ENCODE measurements at places on chromosomes 5 and 9.
A peak's percentile ranks its signal among the peaks of the same experiment; 100 is the strongest.

DNA sequence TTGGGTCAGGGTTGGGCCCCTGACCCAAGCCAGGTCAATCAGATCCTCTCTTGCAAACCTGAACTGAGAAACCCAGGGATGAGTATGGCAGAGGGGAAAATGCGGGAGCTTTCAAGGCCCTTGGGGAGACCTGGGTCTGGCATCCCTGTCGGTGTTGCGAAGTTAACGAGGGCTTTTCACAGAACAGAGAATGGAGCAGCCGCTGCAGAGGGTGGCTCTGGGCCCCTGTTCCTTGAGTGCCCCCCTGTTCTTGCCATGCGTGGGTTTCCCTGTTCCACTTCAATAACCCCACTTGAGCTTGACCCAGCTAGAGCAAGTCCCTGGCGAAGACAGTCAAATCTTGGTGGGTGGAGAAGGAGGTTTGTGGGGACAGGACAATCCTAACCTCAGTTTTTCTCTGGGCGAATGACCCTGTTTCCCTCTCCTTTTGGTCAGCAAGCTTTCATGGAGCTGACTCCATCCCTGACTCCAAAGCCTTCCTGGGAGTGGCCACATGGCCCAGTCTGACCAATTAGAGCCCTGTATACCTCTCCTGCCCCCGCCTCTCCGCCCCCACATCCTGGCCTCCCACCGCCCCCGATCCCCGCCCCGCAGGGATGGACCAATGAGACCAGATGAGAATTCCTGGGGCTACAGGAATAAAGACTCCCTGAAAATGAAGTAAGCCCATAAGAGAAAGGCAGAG lies 2.9 kb upstream of the VDAC1 start:
- DNase-seq: no peak

DNA sequence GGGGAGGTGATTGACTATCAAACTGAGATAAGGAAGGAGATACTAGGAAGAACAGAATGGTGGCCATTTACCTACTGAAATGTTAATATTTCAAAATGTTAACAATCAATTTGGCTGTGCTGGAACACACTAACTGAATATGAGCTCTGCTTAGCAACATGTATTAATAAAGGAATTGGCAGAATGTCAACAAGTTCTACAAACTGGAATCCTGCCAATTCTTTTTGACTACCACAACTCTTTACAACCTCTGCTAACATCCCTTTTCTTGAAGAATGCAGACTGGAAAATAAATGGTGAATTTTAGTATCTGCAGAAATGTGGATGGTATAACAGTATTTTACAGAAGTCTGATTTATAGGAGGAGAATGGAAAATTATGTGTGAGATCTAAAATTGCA lies 446.4 kb downstream of the ISL1 start:
- no peak for DNase-seq

GRCh38 chr5:81513982-81514381 lies 120.0 kb upstream of the ACOT12 start:
- no peak for DNase-seq

DNA sequence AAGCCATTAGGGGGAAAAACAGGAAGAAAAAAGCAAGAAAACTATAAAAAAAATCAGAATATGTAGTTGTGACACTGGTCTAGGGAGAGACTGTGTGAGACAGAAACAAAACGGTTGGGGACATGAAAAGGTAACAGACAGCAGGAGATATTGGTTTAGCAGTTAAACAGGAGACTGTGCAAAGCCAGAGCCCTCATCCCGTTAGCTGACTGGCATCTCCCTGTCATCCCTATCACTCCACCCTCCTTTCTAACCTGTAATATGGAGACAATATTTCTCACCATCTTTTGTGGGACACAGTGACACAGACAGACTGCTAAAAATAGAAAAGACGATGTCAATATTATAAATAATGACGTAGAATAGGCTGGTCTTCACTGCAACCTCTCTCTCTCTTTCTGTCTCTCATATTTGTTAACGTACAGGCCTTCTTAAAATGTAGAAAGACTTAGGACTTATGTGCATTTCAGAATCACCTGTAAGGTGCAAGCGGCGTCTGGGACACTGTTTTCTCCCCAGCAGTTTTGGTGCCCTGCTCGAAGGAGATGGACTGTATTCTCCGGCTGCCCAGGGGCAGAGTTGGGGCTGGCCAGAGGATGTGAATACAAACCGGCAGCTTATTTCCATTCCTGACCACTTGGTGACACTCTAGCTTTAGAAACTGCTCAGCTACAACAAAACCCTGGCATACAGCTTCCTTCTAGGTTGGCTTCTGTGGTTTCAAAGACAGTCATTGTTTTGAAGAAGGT lies 190.6 kb downstream of the MAT2B start:
- no peak for DNase-seq

DNA sequence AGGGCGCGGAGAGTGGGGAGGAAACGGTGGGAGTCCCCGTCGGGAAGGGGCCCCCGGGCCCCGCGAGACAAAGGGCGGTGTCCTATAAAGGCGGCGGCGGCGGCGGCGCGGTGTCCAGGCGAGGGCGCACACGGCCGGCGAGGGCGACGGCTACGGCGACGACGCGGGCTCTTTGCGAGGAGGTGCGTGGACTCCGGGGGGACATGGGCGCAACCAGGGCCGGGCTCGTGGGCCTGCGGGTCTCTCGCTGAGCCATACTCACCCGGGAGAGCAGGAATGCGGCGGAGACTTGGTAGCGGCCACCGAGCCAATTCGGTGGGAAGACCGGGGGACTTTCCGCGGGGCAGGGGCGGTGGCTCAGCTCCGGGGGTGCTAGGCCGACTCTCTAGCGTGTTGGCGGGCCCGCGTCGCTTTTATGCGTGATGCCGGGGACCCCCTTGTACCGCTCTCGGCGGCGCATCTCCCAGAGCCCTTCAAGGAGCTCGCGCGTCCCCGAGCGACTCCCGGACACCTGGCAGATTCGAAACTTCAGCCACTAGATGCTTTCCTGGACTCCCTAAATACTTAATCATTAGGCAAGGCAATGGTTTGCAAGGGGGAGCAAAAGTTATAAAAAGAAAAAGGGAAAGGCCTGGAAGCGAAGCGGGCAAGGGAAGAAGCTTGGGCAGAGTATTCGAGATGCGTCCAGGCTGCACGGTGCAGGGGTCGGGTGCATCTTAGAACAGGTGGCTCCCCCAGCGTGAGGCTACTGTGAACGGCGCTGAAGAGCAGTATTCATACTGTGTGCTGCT lies 5.9 kb upstream of the TAL2 start:
- no peak for DNase-seq

GRCh38 chr5:95808686-95809413 lies 13.7 kb downstream of the GLRX start:
- peak; percentile 41 for DNase-seq

GRCh38 chr5:141077826-141078225 lies 16.6 kb upstream of the PCDHB2 start:
- no peak for DNase-seq

DNA sequence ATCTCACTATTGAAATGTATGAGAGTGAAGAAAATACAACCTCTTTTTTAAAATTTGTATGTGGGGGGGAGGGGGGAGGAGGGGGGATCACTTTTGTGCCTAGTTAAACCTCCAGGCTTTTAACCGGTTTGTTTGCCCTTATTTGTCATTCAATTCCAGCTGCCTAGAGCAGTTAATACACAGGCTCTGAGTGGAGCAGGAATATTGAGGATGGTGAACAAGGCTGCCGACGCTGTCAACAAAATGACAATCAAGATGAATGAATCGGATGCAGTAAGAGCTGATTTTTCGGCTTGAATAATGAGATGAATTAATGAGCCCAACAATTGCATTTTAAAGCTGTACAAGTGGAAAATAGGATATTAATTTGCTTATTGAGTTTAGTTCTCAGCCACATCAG lies 28.7 kb upstream of the SNX24 start:
- DNase-seq: no peak

DNA sequence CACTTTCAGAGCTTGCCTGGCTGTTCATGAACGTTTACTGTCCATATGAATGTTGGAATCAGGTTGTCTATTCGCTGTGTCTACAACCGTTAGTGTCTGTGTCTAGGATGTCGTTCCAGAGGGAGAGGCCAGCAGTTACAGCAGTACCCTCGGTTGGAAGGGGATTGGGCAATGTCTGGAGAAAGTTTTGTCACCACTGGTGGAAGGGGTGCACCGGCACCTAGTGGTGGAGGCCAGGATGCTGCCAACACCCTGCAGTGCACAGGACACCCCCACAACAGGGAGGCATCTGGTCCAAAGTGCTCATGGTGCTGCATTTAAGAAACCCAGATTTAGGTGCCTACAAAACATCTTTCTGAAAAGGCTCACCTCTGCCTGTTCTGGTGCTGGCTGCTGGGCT lies 220.7 kb downstream of the FANCC start:
- DNase-seq: no peak

- DNase-seq: no peak
These were observed 107.0 kb downstream of the NR6A1 start for GRCh38 chr9:124664143-124664542.

GRCh38 chr9:125854553-125855275 lies 107.5 kb downstream of the PBX3 start:
- DNase-seq: no peak

DNA sequence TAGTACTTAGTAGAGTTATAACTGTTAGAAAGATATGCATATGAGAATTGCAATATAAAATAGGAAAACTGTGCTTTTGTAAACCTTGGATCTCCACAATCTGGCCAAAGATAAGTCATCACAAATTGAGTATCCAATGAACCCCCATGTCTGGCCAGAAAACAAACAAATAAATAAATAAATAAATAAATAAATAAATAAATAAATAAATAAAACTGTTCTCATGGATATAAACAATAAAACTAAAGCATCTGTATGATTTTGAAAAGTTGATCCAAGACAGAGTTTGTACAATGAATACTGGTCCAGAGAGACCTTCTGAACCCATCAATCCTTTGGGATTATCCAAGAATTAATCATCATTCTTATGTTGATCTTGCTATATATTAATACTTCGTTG lies 367.6 kb upstream of the CDH9 start:
- DNase-seq: no peak

DNA sequence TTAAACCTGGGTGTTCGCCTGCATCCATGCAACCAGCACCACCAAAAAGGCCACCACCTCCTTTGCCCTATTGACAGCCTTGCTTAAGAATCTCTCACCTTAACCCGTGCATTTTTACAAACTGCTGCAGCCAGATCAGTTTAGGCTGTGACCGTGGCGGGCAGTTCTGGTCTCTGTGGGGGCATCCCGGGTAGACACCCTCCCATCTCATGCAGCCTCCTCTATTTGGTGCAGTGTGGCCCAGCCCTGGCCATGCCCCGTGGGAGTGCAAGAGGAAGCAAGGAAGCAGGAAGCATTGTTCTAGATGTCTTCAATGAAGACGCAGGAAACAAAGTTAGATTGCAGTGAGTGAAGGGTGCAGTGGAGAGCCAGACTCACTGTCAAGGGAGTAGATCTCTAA lies 108.8 kb upstream of the MVB12B start:
- DNase-seq: no peak

- DNase-seq: no peak
These were observed 98.2 kb downstream of the TAF11L14 start for GRCh38 chr5:17732351-17732923.

DNA sequence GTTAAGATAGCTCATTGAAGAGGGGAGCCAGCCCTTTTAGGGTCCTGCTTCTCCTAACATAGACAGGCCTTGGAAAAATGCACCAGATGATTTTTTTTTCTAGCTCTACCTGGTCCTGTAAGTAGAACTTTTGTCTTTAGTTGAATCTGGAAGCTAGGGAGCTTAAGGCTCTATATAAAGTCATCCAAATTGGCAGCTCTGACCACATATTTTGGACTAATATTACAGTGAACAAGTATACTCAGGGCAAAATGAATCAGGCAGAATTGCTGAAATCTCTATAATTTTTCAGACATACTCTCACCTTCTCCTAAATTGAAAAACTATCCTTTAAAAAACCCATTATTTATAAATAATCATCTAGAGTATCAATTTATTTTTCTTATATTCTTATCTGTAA lies 375.6 kb downstream of the OSTF1 start:
- DNase-seq: no peak

GRCh38 chr5:178849316-178849715 lies 10.4 kb upstream of the ZNF354B start:
- no peak for DNase-seq

DNA sequence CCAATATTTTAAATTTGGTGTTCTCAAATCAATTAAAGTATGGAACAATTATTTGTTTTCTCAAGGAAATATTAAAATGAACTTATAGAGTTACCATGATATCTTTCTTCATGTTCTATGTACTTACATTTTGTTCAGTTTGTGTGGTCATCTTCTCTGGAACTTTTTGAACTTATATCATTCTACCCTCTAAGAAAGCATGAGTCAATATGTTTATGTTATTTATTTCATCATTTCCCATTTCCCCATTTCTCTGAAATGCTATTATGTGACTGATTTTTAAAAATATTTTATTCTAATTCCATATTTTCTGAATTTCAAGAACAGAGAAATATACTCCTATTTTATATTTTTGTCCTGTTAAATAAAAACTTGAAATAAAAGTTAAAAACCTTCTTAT lies 123.5 kb upstream of the ACOT12 start:
- no peak for DNase-seq

DNA sequence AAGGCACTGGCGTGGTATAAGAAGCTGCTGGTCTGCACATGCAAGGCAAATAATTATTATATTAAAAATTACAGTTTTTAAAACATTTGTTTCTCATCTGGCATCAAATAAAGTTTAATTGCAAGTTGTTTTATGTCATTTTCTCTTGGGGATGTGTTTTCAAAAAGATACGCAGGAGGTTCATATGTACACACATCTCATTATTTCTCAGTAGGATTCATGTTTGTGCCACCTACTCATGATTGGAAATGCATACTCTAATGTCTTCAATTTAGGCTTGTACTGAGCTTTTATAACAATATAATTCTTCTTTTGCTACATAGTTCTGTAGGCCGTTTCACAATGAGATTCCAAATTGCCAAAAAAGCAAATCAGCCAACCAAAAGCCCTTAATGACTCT lies 244.2 kb upstream of the MEF2C start:
- DNase-seq: no peak

DNA sequence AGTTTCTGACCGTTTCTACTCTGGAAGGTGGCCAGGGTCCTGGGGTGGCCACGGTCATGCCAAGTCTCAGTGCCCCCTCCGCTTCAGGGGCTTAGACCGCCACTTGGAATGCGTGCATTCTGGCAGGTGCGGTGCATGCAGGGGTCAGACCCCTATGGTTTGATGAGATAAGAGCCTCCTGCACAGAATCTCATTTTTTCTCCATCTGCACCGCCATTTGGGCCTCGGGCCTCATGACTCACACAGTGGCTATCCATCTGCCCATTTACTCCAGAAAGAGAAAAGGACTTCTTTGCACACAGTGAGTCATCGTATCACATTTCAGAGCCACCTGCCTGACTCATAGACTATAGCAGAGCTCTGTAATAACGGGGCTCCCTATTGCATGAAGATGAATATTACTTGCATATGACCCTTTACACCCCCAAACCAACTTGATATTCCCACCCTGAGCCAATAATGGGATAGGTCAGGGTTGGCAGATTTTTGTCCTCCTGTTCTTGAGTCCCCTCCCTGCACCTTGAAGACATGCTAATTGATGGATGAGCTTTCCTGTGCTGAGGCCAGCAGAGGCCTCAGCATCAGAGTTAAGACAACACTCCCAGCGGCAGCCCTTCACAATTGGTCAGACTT lies 157.4 kb downstream of the NR3C1 start:
- DNase-seq: no peak

Data from stimulated activated CD4-positive, alpha-beta T cell treated with anti-CD3 and anti-CD28 coated beads, TNF-alpha, amount 100 ng/mL, for 48 hours (primary cell).